ENCODE measurements at places on chromosomes 6 and 20.
A peak's percentile ranks its signal among the peaks of the same experiment; 100 is the strongest.

DNA sequence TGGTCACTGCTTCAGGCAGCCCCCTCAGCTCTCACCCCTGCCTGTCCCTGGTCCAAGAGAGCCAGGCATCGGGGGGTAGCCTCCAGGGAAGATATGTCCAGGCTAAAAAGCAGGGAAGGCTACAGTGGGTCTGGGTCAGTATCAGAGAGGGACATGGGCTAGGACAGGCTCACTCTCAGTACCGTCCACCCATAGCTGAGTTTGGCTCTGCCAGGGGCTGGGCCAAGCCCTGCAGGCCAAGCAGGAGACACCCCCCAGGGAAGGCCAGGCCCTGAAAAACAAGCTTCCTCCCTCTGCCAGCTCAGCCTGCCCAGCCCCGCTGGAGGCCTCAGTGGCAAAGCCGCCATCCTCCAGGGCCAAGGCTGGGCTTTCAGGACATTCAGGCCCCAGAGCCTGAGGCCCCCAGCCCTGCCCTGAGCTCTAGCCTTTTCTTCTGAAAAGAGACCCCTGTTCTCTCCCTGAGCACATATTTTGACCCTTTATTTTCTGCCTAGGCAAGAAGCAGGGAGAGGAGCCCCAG lies 28.6 kb upstream of the TGM2 start:
- no peak for DNase-seq

DNA sequence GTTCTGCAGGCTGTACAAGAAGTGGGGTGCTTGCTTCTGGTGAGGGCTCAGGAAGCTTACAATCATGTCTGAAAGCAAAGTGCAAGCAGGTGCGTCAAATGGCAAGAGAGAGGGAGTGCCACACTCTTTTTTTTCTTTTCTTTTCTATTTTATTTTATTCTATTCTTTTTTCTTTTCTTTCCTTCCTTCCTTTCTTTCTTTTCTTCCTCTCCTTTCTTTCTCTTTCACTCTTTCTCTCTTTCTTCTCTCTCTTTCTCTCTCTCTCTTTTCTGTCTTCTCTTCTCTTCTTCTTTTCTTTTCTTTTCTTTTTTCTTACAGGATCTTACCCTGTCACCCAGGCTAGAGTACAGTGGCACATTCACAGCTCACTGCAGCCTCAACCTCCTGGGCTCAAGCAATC lies 19.5 kb downstream of the ACOT13 start:
- no peak for DNase-seq

DNA sequence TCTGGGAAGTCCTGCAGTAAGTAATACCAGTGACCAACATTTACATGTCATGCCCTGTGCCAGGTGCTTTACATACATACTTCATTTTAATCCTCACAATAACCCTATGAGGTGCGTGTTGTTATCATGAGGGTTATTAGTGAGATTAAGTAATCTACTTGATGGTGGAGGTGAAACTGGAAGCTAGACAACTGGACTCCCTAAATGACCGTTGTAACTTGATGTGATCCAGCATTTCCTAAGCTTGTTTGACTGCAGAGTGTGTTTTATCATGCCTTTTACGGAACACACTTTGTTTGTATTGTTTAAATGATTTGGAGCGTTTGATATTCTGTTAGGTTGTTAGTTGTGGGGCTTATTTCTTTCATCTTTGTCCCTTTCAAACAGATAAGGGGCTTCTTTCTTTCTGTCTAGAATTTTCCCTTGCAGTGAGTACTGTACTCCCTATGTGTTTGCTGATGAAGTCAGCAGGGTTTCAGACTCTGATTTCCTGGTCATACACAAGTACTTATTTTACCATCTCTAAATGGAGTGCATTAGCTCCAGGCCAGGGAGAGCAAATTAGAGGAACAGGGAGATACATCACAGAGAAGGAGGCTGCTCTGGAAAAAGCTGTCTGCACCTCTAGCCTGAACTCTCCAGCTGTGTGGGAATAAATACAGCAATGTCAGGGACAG lies 29.7 kb downstream of the CHMP4B start:
- no peak for DNase-seq

- DNase-seq: peak; percentile 42
These were observed 41.7 kb upstream of the EMILIN3 start for GRCh38 chr20:41408156-41408794.

DNA sequence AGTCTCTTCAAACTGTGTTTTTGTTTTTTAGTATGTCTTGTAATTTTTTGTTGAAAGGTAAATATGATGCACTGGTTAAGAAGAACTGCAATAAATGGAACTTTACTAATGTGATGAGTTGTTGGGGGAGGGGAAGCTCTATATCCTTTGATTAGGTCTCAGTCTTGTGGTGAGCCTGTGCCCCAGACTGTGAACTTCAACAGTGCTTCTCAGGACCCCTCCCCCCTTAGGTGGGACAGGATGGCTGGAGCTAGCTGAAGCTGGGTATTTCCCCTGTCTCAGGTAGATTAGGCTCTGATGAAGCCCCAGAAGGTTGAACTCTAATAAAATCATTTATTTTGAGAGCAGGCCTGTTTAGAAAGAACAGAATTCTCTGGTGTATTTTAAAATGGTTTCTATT lies 31.4 kb upstream of the TASP1 start:
- no peak for DNase-seq

DNA sequence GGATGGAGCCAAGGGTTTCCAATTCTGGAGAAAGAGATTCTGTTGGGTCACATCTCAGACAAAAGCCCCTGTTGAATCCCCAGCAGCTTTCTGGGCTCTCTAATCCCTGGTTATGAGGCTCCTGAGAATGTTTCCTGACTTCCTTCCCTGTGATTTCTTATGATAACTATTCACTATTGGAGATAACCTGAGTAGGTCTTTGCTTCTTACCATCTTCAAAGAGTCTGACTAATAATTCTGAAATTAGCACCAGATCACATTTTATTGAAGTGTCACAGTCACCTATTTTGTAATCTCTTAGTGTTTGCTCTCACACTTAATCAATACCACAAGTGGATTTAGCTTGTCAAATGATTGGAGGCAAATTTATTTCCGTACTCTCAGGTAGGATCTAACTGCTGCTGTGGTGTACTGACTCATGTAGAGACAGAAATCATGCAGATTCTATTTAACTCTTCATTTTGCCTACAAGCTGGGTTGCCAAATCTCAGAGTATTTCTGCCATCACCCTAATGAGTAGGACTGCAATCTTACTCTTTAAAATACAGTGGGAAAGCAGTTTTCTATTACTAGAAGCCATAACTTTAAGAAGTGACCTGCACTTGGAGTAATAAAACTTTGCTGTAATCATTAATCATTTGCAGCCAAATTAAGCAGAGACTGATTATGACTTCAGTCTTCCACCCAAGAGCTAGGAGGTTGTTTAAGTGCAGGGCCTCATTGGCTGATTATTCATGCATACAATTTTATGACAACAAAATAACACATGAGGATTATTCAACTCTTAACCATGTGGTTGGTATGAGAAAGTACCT lies 422.1 kb downstream of the EPM2A start:
- DNase-seq: no peak

DNA sequence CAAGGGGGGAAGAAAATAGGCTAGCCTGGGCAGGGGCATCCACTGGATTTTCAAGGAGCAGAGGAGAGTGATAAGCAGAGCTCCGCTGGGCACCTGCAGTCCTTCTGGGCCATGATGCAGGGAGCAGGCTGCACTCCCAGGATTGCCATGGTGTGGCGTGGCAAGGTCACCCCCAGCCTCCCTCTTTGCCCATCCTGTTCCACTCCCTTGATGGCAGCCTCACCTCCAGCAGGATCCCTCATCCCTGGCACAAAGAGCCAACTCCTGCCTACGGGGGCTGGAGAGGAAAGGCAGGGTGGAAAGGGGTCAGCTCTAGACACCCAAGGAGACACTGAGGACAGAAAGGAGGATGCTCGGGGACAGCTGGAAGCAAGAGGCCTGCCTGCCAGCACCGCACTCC lies 22.4 kb upstream of the MYMX start:
- DNase-seq: no peak

DNA sequence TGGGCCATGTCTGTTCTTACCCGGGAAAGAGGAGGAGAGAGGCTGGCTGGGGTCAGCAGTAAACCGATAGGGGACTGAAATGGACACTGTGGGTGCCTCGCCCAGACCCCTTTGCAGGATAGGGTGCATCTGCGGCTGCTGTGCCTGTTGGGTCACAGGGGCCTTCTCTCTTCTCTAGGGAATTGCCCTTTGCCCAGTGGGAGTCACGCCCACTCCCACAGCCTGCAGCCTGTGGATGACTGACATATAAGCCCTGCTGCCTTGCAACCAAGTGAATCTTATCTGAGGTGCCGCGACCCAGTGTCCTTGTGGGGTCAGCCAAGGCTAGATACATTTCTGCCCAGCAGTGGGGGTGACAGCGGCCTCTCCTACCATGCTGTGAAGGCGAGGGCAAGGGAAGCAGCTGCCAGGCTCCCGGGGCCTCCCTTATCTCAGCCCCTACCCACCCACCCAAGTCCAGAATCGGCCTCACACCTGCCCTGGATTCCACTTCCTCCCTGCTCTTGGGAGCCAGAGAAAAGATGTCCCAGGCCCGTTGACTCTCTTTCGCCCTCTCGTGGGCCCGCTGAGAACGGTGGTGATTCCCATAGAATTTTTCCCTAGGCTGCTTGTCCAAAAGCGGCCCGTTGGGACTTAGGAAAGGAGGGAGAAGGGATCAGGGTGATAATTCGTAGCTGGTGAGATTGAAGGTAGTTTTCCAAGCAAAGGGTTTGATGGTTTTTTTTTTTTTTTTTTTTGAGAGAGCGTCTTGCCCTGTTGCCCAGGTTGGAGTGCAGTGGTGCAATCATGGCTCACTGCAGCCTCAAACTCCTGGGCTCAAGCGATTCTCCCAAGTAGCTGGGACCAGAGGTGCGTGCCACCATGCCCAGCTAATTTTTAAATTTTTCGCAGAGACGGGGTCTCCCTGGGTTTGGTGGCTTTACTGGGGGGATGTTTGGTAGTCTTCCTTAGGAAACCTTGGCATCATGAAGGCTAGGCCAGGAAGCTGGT lies 76.4 kb upstream of the RNF24 start:
- DNase-seq: peak; percentile 48

DNA sequence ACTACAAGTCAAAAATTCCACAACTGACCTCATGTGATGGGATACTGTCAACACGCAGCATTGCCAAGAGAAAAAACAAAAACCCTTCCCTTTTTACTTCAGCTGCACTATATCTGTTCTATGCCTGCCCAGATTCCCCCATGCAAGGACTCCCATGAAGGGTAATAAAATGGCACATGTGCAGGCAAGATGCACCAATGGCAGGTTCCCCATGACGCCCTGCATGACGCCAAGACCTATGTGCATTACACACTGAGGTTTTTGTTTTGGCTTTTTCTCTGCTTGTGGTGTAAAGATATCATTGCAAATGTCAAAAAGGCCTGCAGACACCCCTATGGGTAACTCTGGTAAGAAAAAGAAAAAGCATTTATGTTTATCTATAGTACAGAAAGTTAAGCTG lies 403.4 kb downstream of the HDGFL1 start:
- no peak for DNase-seq

GRCh38 chr20:31823360-31824124 lies 4.4 kb downstream of the MYLK2 start:
- peak; percentile 5 for DNase-seq

DNA sequence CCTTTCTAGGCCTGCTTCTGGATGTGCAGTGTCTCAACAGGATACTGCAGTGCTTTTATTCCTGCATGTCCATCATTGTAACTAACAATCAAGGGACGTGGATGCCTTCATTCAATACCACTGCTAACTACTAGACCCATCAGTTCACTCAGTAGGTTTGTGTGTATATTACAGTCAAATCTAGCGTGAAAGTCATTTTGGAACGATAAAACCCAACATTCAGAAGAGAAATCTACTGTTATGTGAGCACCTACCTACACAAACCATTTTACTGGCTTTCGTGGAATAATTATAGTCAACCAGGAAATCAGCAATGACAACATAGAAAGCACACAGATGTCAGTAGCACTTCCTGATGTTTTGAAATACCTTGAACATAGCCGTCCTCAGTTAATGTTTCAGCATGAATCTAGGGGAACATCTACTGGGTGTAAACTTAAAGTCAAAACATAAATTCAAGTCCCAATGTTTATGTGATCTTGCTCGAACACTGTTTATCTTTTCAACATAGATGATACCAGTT lies 270.6 kb downstream of the FARS2 start:
- DNase-seq: peak; percentile 43

Data from Kasumi-1 (cell line).